ENCODE measurements at places on chromosomes 3 and 15.

GRCh38 chr3:77407441-77407840 is 367.5 kb downstream of the ROBO2 start:
- DNase-seq, result no peak

GRCh38 chr15:33008284-33008995 is 186.1 kb downstream of the FMN1 start:
- no peak for DNase-seq

DNA sequence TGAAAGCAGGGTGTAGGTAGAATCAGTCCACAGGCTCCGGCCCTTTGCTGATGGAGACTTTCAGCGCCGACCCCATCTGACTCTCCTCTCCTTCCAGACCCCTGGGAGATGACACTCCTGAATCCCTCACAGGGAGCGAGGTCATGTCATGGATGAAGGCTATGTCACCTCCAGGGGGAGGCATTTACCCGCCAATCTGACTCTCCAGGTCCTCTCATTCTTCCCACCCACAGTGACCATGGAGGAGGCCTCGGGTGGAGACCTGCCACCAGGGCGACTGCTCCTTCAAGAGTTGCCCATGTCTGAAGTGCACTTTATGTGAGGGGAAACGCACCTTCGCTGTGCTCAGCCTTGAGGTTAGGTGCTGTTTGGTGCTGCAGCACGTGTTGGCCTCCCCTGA is 112.7 kb downstream of the KLF13 start:
- DNase-seq, result no peak

- DNase-seq, result no peak
These were observed 214.5 kb downstream of the SNRPN start for GRCh38 chr15:25169318-25169717.

DNA sequence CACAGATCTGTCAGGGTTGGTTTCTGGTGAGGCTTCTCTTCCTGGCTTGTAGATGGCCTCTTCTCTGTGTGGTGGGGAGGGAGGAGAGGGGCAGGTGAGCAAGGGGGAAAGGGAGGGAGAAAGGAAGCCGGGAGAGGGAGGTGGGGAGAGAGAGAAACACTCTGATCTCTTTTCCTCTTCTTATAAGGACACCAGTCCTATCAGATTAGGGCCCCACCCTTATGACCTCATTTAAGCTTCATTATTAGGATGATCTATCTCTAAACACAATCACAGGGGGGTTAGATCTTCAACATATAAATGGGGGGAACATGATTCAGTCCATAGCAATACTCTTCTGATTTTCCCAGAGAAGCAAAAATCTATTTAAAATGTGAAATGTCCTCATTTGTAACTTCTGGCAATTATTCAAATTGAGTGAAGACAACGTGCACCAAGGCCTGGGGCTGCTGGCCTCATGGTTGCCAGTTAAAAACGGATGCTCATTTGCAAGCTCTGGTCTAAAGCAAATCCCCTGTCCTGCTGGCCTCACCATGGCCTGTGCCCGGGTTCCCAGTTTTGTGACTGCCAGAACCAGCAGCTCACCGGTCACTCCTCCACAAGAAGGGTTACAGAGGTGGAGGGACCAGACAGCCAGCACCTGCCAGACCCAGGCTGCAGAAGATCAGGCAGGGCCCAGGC is 8.3 kb downstream of the POMGNT2 start:
- DNase-seq, result no peak

- no peak for DNase-seq
These were observed 160.1 kb upstream of the TMC3 start for GRCh38 chr15:81534124-81534523.

DNA sequence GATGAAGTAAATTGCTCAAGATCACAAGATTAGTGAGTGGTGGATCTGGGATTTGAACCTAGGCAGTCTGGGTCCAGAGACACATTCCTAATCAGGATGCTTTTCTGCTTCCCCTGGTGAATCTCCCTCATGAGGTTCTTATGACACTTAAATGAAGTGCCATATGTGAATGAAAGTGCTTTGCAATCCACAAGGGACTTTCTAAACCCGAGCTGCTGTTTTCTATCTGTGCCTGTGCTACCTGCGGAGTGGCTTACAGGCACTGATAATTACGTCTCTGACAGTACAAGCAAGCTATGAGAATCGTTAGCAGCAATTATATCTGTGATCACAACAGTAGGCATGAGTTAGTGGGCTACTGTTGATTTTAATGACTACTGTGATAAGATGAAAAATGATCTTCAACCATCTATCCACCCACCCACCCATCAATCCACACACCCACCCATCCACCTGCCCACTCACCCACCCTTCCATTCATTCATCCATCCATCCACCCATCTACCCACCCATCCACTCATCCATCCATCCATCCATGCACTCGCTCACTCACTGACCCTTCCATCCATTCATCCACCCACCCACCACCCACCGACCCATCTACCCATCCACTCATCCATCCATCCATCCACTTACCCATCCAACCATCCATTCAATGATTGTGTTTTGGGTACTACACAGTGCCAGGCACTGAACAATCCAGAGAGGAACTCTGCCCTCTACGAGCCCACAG is 51.8 kb downstream of the ATP2B2 start:
- DNase-seq, result no peak

DNA sequence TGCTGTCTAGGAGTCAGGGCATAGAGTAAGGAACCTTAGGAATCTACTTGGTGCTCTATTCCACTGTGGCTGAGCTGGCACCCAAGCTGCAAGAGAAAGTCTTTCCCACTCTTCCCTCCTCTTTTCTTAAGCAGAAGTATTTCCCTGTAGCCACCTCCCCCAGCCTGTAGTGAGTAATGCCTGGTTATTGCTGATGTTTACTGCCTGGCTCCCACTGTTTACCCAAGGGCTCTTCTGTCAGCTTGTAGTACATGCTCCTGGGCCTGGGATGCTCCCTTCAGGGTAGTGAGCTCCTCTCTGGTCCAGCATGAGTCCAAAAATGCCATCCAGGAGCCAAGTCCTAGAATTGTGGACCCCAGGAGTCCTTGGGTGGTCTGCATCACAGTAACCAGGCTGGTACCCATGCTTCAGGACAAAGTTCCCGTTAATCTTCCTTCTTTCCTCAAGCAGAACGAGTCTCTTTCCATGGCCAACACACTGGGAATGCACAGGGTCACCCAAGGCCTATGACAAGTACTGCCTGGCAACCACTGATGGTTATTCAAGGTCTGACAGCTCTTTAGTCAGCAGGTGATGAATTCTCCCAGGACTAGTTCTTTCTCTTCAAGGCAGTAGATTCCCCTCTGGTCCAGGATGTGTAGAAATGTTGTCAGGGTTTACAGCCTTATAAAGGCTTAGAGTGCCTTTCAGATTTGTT is 17.6 kb downstream of the GALK2 start:
- no peak for DNase-seq

GRCh38 chr3:106114220-106114619 is 245.4 kb upstream of the CBLB start:
- DNase-seq, result no peak

DNA sequence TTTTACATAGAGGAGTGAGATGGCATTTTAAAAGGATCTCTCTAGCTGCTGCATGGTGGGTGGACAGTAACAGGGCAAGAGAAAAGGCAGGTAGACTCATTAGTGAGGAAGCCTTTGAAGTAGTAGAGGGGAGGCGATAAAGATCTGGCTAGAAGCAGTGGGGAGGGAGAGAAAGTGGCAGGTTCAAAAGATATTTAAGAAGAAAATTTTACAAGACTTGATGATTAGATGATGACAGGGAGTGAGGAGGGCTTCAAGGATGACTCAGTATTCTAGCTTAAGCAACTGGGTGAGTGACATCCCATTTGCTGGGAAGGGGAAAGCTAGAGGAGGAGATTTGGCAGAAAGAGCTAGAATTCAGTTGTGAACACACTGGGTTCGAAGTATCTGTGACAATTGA is 3.8 kb upstream of the BRPF1 start:
- no peak for DNase-seq

GRCh38 chr3:42900226-42901072 is 5.5 kb upstream of the ZNF662 start:
- no peak for DNase-seq

DNA sequence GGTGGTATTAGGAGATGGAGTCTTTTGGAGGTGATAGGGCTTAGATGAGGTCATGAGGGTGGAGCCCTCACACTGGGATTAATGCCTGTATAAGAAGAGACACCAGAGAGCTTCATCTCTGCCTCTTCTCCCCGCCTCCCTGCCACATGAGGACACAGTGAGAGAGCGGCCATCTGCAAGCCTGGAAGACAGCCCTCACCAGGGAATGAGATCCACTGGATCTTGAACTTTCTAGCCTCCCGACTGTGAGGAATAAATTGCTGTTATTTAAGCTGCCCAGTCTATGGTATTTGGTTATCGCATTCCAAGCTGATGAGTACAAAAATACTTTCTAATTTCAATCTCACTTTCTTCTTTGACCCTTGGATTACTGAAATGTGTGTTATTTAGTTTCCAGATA is 121.4 kb downstream of the OCA2 start:
- no peak for DNase-seq

DNA sequence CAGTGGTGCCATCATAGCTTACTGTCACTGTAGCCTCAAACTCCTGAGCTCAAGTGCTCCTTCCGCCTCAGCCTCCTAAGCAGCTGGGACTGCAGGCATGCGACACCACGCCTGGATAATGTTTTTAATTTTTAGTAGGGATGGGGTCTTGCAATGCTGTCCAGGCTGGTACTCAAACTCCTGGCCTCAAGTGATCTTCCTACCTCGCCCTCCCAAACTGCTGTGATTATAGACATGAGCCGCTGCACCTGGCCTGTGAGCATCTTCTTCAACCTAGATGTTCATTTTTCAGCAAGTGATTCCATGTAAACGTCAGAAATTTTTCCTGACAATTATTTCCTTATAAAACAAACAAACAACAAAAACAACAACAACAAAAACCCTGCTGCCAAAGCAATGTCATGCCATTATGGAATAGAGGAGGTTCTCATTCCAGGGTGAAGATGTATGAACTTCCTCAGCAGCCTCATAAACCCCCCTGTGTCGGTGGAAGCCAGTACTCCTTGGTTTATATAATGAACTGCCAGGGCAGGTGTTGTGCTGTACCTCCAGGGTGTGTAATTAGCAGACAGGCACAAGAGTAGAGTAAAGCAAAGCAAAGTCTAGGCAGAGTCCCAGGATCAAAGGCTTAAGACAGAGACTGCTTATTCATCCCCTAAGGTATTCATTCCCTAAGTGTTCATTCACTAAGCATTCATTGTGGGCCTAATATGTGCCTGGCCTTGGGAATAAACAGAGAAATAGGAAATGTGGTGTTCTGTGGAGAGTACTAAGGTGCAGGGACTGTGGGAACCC is 44.6 kb downstream of the NR2C2 start:
- no peak for DNase-seq

DNA sequence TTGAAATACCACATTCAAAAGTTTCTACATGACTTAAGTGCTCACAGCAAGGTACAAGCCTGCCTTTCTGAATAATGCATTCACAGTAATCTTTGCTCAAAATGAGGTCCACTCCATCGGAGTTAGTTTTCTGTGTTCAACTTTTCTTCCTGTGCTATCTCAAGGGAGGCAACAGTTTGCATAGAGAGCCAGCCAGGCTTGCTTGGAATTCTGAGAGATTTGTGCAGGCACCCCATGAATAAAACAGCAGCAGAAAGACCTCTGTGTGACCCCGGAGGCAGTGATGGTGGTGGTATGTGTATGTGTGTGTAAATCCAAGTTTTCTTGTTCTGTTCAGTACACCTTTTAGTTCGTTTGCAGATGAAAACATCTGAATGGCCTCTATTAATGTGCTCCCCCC is 124.0 kb downstream of the ADAMTS9 start:
- no peak for DNase-seq

- no peak for DNase-seq
These were observed 42.0 kb downstream of the PIAS1 start for GRCh38 chr15:68096099-68096498.

DNA sequence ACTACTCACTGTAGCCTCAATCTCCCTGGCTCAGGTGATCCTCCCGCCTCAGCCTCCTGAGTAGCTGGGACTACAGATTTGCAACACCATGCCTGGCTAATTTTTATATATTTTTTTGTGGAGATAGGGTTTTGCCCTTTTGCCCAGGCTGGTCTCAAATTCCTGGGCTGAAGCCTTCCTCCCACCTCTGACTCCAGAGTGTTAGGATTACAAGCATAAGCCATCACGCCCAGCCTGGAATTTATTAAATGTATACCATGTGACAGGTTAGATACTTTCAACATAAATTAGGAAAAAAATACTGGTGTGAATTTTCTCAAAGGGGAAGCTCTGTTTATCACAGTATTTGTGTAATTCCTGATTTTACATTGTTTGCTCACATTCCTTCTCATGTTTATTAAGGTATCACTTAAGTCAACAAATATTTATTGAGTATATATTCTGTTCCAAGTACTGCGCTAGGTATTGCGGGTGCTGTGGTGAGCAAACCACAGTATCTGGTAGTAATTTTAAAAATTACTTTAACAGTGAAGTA is 24.8 kb downstream of the PPP4R2 start:
- DNase-seq, result no peak

DNA sequence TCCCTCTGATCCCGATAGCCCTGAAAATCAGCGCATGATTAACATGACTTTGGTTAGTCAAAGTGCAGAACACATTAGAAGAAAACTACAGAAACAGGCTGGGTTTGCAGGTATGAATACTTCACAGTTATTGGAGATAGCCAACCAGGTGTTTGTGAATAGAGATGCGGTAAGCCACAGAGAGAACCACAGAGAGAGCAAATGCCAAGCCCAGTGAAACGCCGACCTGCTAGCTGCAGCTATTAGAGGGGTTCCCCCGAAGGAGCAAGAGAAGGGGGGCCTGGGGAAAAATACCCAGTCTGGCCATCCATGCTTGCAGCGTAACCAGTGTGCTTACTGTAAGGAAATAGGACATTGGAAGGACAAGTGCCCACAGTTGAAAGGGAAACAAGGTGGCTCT is 523.9 kb upstream of the CNTN3 start:
- DNase-seq, result no peak

DNA sequence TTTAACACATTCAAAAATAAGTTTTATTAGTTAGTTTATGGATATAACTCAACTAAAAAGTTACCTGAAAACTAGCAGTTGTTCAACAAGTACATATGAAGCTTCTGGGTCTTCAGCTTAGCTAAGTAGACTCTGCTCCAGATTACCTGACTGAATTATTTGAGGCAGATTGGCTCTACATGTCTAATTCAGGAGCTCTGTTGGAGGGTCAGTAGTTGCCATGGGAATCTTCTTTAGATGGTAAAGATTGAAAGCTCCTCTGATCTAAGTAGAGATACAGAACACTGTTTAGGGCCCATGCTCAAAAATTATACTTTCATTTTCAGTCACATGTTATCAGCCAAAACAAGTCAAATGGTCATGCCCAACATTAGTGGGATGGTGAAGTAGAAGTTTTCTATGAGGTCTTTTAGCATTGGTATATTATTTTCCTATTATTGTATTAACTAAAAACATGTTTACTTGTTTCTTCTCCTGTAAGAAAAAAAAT is 1476.9 kb downstream of the OTOL1 start:
- DNase-seq, result no peak

GRCh38 chr3:126480861-126481260 is 5.2 kb upstream of the ZXDC start:
- DNase-seq, result no peak

- DNase-seq, result no peak
These were observed 1.2 kb upstream of the SPICE1 start for GRCh38 chr3:113516115-113516505.

All from activated CD4-positive, alpha-beta T cell treated with anti-CD3 and anti-CD28 coated beads, Interleukin-2, amount 50 U/mL, for 4 hours (primary cell).